ENCODE measurements at places on chromosomes 5 and 9.

- no peak for DNase-seq
Measured at GRCh38 chr5:640461-641330, 28.6 kb downstream of the CEP72 start.

DNA sequence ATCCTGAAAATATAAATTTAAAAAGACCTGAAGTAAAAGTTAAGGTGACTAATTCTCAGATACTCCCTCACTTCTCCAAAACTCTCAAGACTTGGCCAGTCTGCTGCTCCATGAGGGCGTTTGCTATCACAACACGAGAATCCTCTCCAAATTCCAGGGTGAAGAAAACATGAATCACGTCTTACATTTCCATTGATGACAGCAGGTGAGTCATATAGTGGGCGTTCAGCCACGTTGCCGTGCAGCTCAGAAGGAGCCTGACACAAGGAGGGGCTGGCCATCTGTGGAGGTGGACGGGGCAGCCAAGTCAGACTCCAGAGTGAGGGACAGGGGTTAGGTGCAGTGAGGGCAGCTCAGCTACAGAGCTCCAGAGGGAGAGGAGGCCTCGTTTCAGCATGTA is 555.1 kb upstream of the ADAMTS16 start:
- DNase-seq, result no peak

- DNase-seq, result no peak
Measured at GRCh38 chr5:153755913-153756500, 265.5 kb downstream of the GRIA1 start.

- no peak for DNase-seq
Measured at GRCh38 chr5:2139478-2139877, 256.8 kb upstream of the IRX4 start.

- DNase-seq, result no peak
Measured at GRCh38 chr9:16029796-16030363, 477.0 kb downstream of the CCDC171 start.

GRCh38 chr5:179128976-179129375 is 68.8 kb downstream of the ZNF354C start:
- no peak for DNase-seq

DNA sequence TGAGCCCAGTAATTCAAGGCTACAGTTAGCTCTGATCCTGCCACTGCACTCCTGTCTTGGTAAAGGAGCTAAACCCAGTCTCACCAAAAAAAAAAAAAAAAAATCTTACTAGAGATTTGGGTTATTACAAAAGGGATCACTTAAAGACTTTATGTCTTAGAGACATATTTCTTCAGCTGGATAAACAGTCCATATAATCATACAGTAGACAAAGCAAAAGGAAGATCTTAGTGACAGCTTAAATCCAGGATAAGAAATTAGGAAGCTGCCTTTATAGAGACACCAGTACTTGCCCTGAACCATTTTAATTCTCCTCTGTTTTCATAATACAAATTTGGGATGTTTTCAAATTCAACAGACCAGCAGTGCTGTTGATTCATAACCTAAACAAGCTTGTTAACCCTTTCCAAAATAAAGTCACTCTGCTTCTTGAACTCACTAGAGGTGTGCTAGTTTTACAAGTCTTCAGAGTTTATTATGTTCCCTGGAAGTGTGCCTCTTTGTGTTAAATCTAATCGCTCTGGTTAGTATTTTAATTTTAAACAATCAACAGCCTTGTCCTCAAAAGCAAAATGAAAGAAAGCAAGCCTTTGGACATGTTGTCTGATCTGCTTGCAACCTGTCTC is 255.5 kb downstream of the ARRDC3 start:
- DNase-seq, result peak; percentile 31

- no peak for DNase-seq
Measured at GRCh38 chr5:8234179-8234770, 365.3 kb downstream of the MTRR start.

- peak; percentile 79 for DNase-seq
Measured at GRCh38 chr9:132288361-132288760, 66.4 kb downstream of the SETX start.

DNA sequence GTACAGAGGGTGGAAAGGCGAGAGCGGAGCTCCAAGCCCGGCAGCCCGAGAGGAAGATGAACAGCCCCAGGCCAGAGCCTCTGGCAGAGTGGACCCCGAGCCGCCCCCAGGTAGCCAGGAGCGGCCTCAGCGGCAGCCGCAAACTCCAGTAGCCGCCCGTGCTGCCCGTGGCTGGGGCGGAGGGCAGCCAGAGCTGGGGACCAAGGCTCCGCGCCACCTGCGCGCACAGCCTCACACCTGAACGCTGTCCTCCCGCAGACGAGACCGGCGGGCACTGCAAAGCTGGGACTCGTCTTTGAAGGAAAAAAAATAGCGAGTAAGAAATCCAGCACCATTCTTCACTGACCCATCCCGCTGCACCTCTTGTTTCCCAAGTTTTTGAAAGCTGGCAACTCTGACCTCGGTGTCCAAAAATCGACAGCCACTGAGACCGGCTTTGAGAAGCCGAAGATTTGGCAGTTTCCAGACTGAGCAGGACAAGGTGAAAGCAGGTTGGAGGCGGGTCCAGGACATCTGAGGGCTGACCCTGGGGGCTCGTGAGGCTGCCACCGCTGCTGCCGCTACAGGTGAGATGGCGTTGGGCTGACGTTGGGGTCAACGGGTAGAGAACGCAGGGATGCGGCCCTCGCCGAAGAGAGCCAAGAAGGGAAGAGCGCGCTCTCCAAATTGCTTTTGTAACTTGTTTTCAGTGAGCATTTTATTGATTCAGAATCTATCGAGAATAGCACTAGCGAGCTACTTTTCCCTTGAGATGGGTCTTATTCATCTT is at the start of gene PTGER4:
Gene PTGER4 (plus strand): TSS at position 3 of the 769 bp plus-strand sequence. CDS start 1,079 bp downstream, outside the sequence.
- DNase-seq, result no peak

DNA sequence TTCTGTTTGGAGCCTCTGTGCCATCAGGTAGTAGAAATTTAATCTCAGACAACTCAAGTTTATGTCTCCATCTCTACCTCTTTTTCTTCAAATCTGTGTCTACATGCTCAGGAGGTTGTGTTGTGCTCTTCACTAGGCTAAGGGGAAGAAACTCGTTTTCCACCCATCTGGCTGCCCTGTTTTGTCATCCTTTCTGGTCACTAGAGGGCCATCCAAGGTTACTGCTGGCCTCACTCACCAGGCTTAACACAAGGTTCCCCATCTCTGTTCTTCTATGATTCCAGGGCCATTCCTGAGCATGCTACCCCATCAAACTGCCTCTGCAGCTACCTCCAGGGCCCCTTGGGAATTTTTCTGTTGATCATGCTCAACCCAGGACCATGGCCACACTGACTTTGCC is 213.3 kb upstream of the FBXL7 start:
- DNase-seq, result peak; percentile 15

DNA sequence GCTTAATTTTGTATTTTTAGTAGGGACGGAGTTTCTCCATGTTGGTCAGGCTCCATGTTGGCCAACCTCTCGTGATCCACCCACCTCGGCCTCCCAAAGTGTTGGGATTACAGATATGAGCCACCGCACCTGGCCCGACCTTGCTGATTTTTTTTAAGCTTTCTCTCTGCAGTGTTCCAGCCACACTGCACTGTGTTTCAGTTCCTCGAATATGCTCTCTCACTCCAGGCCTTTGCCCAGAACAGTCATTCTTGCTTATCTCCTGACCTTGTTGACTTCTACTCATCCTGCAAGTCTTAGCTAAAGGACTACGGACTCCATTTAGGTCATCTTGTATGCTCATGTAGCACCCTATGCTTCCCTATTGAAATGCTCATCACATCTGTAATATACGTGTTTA is 3.3 kb downstream of the SNAPC3 start:
- no peak for DNase-seq

DNA sequence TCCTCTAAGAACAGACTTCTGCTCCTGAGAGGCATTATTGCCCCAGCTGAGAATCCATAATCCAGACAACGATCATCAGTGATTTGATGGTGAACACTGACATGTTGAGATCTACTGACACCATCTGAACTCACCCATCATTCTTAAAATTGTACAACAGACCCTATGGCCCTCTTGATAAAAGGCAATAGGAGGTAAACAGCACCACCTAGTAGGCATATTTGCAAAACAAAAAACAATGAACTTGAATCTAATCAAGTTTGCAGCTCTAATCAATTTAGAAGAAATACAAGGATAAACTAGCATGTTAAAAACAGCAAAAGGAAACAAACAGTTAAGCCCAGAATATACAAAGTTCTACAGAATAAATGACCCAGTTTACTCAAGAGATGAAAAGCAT is 89.6 kb downstream of the SFXN1 start:
- no peak for DNase-seq

- no peak for DNase-seq
Measured at GRCh38 chr5:126871441-126871840, 94.5 kb downstream of the LMNB1 start.
